NCI-H187 treated with DMSO at 0.1 percent for 48 hours (cell line): ENCODE measurements at places on chromosomes 6 and 20.

DNA sequence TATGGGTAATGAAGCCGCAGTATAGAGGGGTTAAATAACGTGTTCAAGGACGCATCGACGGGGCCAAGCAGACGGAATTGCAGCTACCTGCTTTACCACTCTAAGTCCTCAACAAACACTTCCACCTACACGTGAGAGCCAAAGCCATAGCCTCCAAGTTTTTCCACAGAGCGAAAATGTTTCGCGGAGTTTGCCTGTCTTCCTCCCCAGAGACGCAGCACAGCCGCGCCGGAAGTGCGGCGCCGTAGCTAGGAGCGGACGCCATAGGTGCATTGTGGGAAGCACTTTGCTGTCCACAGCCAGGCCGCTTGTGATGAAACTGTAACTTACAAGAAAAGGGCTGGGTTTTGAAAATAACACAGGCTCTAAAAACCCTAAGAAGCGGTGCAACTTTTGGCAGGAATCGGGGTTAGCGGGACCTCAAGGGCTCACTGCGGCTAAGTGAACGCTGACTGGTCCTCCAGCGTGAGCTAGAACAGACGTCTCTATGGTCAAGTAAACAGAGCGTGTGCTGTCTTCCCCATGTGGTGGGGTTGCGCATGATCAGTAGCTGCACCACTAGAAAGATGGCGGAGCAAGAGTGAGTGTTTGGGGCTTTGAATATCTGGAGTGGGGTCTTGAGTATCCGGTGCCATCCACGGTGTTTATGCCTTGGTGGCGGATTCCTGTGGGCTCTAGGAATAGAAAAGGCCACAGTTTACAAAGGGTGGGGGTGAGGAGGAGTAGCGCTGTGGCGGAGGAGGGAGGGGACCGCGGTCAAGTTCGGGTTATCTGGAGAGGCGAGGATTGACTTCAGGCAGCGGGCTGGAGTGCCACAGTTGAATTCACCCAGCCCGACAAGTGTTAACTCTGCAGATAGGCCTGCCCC lies at the start of gene RPL7L1:
Gene RPL7L1 (plus strand): TSS at position 245 of the 868 bp plus-strand sequence. CDS start 295 bp downstream, at position 540.
- peak; percentile 46 for DNase-seq

GRCh38 chr6:52435345-52435744 lies 15.2 kb downstream of the EFHC1 start:
- no peak for DNase-seq

GRCh38 chr6:21395121-21395520 lies 198.4 kb upstream of the SOX4 start:
- DNase-seq, result no peak

DNA sequence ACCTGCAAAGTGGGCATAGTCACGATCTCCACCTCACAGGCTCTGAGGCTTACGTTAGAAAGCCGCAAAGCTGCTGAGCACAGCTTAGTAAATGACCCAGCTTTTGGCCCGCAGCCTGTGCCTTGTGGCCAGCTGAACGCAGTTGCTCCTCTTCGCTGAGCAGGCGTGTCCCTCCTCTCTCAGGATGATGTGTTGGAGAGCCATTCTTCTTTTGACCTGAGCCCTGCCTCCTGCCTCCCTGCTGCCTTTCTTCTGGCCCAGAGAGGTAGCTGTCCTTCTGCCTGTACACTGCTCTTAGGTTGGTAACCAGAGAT lies 47.6 kb upstream of the MYL9 start:
- DNase-seq, result no peak

GRCh38 chr6:23269436-23269835 lies 700.1 kb downstream of the HDGFL1 start:
- DNase-seq, result no peak

DNA sequence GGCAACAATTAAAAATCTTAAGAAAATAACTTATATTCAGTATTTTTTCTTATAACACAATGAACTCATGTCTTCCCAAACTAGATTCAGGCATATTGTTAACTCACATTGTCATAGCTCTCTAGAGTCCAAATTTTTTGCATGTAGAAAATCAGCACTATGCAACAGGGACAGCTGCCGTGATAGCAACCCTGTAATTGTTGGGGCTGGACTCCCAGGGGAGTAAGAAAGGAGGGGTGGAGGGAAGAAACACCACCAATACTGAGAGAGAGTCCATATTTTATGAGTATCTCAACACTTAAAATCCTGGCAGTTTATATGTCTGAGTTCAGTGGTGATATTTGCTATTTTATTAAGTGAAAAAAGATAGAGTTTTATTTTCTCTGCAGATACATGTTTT lies 89.6 kb upstream of the HS3ST5 start:
- DNase-seq, result no peak

DNA sequence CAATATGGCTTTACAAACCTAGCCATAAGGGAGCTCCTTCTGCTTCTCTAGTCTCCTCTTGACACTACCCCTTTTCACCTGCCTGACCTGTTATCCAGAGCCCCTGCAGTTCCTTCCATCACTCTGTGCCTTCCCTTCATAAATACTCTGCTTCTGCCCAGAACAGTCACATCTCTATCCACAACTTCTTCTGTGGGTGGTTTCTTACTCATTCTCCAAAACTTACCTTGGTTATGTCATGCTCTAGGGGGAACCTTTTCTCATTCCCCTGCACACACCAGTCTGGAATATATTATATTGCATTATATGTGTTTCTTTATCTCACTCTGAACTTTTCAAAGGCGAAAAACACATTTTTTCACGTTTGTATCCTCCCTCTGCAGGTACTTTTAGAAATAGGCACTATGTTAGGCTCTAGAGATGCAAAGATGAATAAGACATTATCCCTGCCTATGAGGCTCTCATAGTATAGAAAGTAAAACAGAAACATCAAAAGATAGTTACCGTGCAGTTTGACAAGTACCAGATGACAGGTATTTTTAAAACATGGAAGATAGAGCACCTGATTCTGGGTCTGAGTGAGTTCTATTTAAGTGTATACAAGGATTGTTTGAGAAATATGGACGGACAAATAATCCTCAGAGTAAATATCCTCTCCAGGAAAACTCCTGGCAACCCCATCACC lies 51.5 kb downstream of the AIG1 start:
- no peak for DNase-seq

DNA sequence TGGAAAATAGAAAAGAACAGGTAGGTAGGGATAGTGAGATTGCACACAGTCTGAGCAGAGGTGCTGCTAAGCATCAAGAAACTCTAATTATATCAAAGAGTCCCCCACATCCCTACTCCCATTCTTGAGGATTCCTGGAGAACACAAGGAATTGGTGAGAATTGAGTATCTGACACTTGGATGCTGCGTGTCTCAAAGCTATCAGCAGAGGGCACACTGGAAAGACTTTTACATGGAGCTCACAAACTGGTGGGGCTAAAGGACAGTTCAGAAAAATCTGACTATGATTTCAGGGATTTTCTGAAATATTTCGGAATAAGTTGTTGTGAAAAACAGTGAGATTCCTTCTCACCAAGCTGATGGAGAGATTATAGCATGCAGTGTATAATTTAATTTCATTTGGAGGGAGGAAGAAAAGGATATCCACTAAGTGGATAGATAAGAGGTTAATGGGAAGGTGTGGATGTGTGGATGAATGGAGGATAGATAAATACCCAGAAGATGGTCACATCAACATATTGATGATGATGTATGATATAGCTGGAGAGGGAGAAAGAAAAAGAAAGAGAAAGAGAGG lies 215.4 kb upstream of the DEFB112 start:
- DNase-seq, result no peak

DNA sequence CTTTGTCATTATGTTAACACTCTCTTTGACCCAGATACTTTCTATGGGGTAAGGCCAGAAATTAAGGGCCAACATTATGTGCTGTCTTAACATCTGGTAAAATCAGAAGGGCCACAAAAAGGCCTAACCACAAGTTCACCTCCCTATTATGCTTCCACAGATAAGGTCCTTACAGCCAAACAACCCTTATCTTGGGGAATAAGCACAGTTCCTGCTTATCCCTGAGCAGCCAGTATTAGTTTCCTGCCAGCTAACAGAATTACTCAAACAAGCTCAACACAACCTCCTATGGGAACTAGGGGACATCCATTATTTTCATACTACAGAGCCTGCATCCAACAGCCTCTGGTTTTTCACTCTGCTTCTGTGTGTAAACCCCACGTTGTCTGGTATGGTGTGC lies 724.8 kb downstream of the HACE1 start:
- no peak for DNase-seq

GRCh38 chr20:10683537-10683936 lies 9.7 kb upstream of the JAG1 start:
- DNase-seq, result no peak

DNA sequence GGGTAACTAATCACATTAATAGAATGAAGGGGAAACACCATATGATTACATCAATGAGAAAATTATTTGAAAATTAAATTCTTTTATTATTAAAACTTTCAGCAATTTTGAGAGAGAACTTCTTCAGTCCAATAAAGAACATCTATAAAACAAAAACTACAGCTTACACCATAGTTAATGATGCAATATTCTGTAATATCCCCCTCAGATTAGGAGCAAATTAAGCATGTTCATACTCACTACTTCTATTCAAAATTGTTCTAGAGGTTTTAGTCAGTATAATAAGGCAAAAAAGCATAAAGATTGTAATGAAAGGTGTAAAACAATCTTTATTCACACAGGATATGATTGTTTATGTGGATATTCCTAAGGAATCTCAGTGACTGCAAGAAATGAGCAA lies 465.4 kb downstream of the CD109 start:
- no peak for DNase-seq

GRCh38 chr20:17878912-17879602 lies 89.5 kb downstream of the SNX5 start:
- no peak for DNase-seq

DNA sequence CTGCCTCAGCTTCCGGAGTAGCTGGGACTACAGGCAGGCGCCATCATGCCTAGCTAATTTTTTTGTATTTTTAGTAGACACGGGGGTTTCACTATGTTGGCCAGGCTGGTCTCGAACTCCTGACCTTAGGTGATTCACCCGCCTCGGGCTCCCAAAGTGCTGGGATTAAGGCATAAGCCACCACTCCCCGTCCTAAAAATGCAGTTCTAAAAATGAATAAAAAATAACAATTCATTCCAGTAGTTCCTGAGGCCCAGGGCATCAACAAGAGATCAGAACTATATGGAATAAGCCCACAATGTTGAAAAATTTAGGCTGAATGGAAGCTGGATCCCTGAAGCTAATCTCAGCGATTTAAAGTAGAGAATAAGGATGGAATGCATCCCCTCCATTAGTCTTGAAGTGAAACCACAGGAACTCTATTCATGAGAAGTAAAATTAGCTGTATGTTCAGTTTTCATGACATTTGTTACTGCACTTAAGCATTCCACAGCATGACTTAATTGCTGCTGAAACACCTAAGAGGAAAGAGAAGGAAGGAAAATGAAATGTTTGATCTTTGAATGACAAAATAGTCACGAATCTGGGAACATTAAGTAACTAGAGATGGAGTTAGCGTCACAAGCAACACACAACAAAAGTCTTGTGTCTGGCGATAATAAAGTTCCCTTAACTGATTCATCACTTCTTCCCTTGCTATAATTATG lies 80.4 kb upstream of the RIPOR2 start:
- no peak for DNase-seq

DNA sequence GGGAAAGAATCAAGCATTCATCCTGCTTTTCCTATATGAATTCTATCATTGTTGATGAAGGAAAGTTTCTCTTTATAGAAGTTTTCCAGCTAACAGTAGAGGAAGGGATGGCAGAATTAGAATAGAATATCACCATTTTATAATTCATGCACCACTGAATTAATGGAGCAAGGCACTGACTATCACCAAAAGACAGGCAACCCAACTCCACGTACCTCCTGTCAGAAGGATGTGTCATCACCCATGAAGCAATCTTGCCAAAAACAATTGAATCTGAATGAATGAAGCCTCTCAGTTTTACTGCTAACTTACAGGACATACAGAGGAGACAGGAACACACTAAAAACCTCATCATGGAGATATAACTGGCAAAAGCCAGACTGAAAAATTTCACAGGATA lies 122.4 kb downstream of the NFATC2 start:
- no peak for DNase-seq

GRCh38 chr6:2274981-2275891 lies 29.8 kb upstream of the GMDS start:
- no peak for DNase-seq

GRCh38 chr20:1657556-1658334 lies at the start of gene SIRPG:
TSS of gene SIRPG (minus strand) at chr20:1657779. CDS start at chr20:1657714, 65 bp downstream.
- no peak for DNase-seq

GRCh38 chr6:78611886-78612480 lies 255.4 kb upstream of the IRAK1BP1 start:
- DNase-seq, result no peak

- no peak for DNase-seq
These were observed 539.4 kb downstream of the PTPRT start for GRCh38 chr20:42650191-42650746.

- DNase-seq, result no peak
These were observed 684 bp downstream of the ZNFX1 start for GRCh38 chr20:49276961-49277785.

DNA sequence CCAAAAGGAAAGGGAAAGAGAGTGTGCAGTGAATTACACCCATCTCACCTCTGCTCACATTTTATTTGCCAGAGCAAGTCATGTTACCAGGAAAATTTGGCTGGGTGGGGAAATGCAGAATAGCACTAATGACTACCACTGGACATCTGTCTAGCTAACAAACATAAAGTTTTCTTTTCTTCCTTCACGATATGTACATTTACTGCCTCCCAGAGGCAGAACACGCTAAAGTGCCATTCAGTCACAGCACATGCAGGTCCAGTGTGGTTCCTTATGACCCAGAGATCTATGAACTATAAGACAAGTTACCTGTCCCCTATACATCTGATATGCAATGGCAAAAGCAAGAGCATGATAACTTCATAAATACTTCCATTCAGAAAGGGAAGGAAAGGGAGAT lies 194.1 kb downstream of the OGFRL1 start:
- no peak for DNase-seq

DNA sequence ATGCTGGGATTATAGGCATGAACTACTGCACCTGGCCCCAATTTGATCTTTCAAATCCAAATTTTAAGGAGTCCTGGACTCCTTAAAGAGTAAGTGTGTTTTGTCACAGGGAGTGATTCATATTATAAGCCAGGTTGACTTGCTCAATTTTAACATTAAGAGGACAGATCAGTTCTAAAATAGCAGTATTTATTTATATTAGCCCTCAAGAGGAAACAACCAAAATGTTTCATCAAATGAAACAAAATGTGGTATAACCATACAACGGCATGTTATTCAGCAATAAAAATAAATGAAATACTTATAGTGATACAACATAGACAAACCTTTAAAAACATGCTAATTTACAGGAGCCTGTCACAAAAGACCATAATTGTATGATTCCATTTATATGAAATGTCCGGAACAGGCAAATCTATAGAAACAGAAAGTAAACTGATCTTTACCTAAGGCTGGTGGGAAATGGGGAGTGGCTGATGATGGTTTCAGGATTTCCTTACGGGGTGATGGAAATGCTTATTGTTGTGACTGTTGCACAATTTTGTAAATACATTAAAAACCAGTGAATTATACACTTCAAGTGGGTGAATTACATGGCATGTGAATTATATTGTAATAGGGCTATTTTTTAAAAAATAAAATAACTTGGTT lies 637.4 kb downstream of the MMUT start:
- DNase-seq, result no peak

DNA sequence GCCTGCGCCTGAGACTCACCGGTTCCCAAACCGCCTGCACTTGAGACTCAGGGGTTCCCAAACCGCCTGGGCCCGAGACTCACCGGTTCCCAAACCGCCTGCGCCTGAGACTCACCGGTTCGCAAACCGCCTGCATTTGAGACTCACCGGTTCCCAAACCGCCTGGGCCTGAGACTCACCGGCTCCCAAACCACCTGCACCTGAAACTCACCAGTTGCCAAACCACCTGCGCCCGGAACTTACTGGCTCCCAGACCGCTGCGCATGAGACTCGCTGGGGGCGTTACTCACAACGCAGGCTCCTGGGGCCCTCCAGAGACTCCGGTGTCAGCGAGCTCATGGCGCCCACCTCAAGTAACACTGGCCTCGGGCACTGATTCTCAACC lies 90.2 kb downstream of the DACT2 start:
- no peak for DNase-seq
